ENCODE measurements at places on chromosomes 5 and 9.

DNA sequence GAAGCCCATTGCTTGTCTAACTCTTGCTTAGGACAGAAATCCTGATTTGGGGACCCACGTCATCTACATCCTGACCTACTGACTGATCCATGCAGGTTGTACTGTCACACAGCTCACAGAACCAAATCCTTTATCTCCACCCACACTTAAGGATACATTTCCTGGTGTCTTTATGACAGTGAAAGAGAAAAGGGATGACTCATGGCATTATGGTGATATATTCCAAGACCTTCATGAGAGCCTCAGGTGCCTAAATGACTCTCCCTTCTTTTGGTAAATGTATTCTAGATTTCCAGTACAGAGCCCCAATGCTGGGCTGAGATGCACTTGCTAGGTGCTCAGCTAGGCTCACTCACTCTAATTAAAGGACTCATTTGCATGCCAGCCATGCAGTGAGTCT lies 26.0 kb upstream of the DMRT2 start:
- DNase-seq: peak; percentile 32

GRCh38 chr5:121055586-121055985 lies 591.5 kb downstream of the PRR16 start:
- DNase-seq: no peak

GRCh38 chr5:128258372-128258771 lies 174.8 kb downstream of the SLC12A2 start:
- no peak for DNase-seq

GRCh38 chr5:82544004-82544403 lies 265.9 kb upstream of the RPS23 start:
- DNase-seq: no peak

DNA sequence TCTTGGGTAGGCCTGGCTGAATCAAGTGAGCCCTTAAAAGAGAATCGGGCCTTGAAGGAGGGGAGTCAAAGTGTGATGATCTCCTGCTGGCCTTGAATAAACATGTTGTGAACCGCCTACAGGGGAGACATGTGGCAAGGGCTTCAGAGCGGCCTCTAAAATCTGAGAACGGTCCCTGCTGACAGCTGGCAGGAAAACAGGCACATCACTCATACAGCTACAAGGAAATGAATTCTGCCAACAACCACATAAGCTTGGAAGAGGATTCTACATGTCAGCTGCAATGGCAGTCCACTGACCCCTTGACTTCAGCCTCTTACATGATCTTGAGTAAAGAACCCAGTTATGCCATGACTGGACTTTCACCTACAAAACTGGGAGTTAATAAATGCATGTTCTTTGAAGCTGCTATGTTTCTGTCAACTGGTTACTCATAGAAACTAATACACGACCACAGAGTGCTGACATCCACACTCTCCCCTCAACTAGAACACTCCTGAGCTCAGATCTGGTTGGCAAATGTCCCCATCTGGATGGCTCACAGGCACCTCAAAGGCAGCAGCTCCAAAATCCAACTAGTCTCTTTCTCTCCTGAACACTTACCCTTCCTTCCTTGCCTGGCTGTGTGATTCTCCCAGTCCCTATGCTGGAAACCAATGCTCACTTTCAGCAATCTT lies 333.1 kb downstream of the ASTN2 start:
- no peak for DNase-seq

- peak; percentile 93 for DNase-seq
Measured at GRCh38 chr5:149153751-149154610, 12.7 kb downstream of the ABLIM3 start.

DNA sequence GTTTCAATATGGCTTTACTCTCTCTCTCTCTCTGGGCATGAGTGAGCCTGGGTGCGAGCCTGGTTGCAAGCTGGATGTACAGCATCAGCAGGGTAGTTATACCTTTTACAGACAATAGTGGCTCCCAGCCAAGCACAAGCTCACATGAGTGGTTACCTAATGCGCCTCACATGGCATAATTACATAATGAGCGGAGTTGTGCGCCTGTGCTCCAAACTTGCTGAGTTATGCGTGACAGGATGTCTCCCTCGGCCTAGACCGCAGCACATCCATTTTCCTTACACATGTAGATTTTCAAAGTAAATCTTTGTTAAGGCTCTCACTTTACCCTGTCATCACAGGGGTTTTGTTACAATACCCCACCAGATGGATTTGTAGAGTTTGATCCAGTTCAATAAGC lies 233.5 kb upstream of the WWC1 start:
- DNase-seq: peak; percentile 47

DNA sequence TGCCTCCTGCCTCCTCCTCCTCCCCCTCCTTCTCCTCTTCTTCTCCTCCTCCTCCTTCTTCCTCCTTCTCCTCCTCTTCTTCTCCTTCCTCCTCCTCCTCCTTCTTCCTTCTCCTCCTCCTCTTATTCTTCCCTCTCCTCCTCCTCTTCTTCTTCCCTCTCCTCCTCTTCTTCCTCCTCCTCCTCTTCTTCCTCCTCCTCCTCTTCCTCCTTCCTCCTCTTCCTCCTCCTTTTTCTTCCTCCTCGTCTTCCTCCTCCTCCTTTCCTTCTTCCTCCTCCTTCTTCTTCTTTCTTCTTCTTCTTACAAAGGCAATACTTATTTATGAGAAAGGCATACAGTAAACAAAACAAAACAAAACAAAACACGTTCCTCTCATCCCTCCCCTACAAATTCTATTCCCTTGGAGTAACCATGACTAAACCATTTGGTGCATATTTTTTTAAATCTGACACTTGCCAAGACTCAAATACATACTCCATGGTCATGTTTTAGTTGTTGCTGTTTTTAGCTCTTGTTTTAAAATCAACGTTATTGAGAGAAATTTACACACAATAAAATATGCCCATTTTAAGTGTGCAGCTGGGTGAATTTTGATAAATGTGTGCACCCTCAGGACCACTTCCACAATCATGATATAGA lies 135.6 kb downstream of the FOXD1 start:
- DNase-seq: no peak

Data from DMS53 (cell line).